Stimulated activated CD4-positive, alpha-beta T cell treated with anti-CD3 and anti-CD28 coated beads, Interleukin-4, amount 100 ng/mL, for 1 hour (primary cell): ENCODE measurements at places on chromosomes 11 and 22.

DNA sequence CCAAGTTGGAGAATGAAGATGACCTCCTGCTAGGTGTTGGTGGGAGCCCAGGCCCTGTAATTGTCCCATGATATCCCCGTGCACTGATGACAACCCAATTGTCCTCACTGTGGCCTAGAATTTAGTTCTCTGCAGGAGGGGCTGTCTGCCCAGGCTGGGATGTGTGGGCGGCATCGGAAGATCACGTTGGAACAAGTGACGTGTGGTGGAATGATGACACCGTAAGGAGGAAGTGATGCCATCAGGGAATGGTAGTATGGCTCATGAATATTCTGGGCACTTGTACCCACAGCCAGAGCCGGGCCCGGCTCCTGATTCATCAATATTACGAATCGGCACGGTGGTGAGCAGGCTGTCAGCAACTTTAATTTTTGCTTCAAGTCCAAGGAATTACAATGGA, 111.6 kb downstream of the MIAT start:
- no peak for DNase-seq

DNA sequence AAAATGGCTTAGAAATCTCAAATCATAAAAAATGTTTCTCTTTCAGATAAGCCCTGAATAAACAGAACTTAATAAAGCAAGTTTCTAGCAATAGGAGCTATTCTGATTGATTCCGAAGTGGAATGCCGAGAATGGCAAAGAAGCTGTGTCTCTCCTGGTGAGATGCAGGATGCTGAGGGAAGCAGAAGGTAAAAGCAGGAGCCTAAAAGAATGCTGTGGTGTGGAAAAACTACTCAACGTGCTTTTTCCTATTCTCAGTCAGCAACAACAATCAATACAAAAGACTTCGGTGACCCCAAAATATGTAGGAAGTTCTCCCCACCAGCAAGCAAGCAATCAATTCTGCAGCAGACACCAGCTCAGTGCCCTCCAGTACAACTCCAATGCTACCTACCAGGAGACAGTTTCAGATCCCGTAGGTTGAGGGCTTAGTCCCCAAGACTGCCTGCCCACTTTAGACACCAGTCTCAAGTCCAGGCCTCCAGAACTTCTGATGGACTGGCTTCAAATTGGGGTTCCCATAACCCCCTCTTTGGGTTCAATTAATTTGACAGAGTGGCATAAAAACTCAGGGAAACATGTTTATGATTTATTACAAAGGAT, 6.6 kb downstream of the CTSC start:
- DNase-seq: no peak

GRCh38 chr22:35563211-35563610, 22.6 kb downstream of the RASD2 start:
- no peak for DNase-seq

DNA sequence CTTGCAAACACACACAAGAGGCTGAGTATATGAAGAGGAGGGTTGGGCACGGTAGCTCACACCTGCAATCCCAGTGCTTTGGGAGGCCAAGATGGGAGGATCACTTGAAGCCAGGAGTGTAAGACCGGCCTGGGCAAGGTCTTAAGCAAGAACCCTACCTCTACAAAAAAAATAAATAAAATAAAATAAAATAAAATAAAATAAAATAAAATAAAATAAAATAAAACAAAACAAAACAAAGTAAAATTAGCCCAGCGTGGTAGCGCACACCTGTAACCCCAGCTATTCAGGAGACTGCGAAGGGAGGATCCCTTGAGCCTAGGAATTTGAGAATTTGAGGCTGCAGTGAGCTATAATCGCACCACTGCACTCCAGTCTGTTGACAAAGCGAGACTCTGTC, 337.9 kb downstream of the SHANK2 start:
- DNase-seq: no peak

GRCh38 chr11:106208760-106209159, 131.3 kb downstream of the AASDHPPT start:
- no peak for DNase-seq

- no peak for DNase-seq
These were observed 127.1 kb downstream of the SPATA19 start for GRCh38 chr11:133718238-133718637.

DNA sequence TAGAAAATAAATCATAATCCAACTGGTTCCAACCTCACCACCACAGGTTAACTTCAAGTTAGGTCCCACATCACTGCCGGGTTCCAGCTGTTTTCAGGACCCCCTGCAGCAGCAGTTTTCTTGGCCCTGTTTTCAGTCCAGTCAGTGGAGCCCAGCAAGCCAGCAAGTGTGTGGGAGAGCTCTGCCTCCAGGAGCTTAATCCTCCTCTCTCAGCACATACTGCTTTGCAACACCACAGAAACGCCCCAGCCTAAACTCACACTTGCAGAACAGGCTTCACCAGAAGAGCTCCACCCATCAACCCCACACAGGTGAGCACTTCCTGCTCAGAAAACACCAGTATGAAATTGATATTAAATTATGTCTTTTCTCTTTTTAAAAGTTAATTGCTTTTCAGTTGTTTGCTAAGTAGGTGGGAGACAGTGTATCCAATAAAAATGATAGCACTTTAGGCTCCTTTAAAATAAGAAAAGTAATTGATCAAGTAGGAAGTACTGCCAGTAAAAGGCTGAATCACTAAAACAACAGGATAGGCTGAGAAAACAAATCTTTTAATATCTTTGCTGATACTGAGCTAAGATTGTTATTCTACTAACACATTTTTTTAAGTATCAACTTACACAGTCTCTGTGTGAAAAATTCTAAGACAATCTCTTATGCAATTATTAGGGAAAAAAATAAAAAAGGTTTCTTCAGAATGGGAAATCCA, 81.5 kb upstream of the TP53AIP1 start:
- no peak for DNase-seq

DNA sequence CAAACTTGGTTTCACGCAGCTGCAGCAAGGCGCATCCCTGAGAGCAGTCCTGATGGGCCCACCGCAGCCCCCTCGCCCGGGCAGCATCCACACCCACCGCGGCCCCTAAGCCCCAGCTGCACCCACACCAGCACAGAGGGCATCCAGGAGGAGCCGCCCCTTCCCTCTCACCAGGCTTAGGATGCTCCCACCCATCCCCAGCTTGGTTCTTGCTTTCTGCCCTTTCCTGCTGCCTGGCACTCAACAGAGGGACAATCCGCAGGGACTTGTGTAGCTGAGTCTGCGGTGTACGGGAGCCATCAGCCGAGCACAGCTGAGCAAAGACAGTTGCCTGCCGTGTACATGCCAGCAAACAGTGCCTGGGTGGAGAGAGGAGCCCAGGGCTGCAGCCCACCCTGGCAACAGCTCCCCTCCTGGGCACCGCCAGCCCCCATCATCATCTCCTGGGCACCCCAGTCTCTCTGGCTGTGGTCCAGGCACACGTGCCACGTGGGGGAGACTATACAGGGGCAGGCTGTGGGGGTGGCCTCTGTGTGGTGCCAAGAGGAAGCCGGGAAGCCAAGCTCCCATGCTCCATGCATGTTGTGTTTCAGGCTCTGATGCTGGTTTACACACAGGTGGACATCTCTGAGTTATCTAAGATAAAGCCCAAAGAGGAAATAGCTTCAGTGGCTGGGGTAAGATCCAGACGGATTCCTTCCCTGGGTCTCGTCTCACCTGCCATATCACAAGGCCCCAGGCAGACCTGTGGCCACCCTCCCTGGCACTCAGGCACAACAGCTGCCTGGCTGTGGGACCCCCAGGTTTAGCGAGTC, 36.0 kb upstream of the GNB1L start:
- no peak for DNase-seq

DNA sequence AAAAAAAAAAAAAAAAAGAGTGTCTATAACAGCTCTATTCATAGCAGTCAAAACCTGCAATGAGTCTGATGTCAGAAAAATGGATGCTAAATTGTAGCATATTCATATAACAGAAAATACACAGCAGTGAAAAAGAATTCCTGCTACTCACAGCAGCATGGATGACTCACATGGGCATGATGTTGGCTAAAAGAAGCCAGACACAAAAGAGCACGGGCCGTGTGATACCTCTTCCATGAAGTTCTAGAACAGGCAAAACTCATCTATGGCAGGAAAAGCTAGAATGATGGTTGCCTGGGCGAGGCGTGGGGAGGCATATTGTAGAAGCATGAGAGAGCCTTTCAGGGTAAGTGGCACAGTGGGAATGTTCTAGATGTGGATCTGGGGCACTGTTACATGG, 18.9 kb downstream of the PLAAT3 start:
- DNase-seq: no peak

DNA sequence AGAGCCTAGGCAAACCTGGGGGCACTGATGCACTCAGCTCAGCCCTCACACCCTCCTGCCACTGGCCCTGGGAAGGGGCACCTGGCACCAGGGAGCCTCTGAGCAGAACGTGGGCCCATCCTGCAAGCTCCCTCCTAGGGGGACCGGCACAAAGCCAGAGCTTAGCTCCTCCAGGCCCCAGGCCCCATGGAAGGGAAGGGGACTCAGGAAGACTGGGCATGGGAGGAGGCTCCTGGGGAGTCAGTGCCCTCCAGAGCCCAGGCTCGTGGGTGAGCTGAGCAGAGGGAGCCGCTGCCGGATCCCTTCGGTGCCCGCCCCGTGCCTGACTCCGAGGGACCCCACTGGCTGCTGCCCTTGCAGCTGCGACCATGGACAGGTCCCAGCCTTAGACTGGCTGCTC, 28.5 kb downstream of the ADA2 start:
- no peak for DNase-seq

GRCh38 chr11:92495107-92495793, 270.6 kb downstream of the FAT3 start:
- DNase-seq: no peak

DNA sequence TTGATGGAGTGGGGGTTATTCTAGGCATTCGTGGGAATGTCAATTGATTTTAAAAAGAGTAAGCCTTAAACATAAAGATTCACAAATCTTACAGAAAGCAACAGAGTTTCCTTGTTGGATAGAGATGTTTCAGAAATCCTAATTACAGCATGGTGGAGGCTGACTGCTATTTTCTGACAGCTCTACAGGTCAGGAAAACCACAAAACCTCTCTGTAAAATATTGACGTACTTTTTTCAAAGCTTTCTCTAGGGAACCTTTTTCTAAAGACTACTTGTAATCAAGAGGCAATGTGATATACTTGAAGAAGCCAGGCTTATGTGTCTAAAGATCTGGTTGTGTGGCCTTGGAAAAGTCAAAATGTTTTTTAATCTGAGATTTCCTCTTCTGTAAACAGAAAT, 9.1 kb upstream of the OR8B8 start:
- DNase-seq: no peak

DNA sequence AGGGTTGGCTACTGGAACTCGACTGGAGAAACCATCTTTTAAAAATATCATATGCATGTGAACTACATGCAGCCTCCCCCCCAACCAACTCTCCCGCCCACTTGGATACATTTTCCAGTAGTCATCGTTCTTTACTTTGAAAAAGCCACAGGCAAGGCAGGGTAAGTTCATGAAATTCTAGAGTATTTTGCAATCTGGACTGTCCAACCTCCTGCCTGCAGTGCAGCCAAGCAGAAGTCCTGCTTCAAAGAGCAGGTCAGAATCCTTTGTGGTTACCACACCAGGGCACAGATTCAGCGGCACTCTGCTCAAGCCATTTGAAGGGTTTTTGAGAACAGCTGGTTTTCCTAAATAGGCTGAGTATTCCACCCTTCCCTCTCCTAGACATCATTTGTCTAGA, 12.1 kb downstream of the ELF5 start:
- no peak for DNase-seq

DNA sequence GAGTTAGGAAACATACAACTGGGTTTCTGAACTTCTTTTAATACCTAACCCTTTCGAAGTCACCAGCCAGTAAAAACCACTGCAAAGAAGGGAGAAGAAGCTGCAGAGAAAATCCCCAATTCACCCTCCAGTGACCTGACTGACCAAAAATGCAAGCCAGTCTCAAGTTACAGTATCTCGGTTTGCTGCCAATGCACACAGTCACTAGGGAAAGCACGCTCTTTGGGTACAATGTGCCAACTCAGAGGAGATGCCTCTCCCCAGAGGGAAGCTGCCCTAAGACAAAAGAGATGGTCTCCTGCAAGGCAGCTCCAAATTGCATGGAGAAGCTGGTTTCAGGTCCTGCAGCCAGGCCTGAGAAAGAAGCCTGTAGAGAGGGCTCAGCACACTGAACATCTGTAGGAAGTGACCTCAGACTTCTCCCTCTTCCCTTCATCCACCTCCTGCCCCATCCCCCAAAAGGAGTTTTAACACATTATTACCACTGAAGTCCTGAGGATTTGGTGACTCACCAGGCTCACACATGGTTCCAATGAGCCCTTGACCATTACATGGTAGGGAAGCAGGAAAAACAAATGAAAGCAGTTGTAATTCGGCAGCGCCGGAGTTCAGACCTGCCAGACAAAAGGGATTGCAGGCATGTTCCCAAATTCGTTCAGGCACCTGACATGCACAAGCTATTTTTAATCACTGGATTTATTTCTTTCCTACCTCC, 90.1 kb downstream of the ETS1 start:
- no peak for DNase-seq

DNA sequence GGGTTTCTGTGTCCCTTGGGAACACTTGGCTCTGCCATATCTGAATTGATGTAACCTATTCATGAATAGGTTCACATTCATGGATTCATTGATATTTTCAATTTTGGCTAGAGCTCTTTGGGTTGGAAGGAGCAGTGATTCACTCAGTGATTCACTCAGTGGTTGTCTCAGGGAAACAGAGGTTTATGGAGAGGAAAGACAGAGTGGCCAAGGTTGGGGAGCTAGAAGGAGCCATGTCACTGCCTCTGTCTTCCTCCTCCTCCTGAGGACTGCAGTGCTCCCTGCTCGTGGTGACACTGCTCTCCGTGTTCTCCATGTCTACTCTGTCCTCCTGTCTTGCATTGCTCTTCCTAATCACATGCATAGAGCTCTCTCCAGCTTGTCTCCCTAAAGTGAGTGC, 17.4 kb downstream of the CEP164 start:
- DNase-seq: no peak

DNA sequence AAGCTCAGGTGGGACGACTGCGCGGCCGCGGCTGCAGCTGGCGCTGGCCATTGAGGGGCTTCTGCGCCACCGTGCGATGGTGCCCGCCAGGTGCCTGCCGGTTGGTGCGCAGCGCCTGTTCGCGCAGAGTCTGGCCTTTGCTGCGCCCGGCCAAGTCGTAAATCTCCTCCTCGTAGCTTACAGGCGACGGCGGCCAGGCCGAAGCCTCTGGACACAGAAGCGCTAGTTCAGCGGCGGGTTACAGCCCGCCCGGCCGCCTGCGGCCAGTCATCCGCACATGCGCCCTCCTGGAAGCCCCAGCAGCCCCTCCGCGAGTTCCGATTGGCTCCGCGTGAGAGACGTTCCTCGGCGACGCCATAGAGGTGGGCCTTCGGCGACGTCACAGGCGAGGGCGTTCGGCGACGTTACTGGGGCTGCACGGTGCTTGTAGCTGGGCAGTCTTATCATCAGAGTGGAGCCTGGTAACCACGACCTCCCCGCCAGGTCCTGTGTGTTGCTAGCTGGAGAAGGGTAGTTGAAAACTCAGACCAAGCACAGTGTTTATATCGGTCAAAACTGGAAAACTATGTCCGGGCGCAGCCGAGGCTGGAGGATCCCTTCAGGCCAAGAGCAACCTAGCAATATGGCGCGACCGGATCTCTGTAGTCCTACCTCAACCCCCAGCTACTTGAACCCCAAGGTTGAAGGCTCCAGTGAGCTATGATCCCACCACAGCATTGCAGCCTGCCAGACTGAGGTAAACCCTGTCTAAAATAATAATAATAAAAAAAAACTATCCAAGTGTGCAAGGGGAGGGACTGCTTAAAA, 265.7 kb downstream of the OR4C45 start:
- no peak for DNase-seq
